ENCODE measurements at places on chromosomes 6 and 20.

DNA sequence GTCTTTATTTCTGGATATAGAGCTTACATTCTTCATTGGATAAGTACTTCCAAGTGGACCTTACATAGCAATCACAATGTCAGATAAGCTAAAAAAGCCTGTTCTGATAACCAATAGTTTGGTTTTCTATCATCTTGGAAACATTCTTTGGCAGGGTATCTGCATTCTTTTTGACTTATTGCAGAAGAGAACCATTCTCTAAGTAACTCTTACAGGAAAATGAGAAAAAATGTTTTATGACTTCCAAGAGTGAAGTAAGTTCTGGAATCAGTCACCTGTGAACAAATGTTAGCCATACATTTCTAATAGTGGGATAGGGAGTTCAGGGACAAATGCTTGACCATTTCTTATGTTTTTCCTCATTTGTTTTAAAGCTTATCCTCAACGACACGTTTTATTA is 564.0 kb downstream of the CD109 start:
- no peak for DNase-seq

GRCh38 chr6:158207422-158207788 is 39.3 kb downstream of the GTF2H5 start:
- DNase-seq, result no peak

GRCh38 chr20:10666221-10667076 is 7.3 kb downstream of the JAG1 start:
- DNase-seq, result no peak

DNA sequence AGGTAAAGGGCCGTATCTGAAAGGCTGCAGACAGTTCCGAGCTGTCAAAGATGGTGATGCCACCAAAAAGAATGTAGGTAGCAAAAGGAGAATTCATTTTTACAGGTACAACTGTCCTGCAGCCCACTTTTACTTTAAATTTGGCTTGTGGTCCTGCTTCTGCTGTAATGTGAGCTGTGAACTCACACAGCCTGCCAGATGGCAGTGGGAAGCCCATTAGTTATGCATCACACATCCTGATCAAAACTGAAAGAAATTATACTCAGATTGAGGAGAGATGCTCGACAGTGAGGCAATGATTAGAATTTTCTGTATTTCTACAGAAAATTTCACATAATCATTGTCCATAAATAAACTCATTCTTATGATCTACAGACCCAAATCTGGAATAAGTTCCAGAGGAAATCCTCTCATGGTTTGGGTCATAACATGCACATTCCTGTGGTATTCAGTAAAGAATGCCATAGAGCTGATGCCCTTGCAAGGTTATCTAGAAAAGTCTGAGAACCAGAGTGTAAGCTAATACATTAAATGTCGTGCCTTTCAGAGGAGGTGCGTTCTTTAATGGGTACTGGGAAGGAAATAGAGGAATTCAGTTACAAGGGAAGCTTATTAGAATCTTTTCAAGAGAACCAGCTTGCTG is 23.9 kb upstream of the E2F3 start:
- no peak for DNase-seq

- no peak for DNase-seq
Observed at GRCh38 chr20:53130795-53131194, 158.6 kb downstream of the TSHZ2 start.

DNA sequence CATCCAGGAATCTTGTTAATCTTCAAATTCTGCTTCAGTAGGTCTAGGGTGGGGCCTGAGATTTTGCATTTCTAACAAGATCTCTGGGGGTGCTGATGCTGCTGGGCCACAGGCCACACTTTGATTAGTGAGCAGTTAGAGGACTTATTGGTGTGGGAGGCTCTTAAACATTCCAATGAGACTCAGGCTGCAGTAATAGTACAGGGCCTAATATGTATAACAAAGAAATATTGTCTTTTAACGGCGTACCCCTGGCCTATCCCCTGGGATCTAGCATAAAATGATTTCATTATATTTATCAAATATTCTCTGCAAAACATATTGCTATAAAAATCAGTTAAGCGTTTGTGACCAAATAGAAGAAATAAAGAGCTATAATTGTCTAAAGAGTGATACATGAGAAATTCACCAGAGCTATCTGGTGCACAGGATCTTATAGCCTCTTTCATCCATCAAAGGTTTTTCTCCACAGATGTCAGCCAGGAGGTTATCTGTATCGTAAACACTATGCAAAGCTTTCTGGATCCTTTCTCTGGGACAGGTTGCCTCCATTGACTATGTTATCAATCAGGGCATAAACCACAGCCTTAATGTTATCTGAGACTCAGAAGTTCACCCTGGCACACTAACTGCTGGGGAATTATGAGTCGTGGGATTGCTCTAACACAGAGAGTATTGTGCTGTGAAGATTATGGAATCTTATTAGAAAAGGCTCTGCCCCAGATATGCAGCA is 488.5 kb upstream of the MAP3K7 start:
- no peak for DNase-seq

DNA sequence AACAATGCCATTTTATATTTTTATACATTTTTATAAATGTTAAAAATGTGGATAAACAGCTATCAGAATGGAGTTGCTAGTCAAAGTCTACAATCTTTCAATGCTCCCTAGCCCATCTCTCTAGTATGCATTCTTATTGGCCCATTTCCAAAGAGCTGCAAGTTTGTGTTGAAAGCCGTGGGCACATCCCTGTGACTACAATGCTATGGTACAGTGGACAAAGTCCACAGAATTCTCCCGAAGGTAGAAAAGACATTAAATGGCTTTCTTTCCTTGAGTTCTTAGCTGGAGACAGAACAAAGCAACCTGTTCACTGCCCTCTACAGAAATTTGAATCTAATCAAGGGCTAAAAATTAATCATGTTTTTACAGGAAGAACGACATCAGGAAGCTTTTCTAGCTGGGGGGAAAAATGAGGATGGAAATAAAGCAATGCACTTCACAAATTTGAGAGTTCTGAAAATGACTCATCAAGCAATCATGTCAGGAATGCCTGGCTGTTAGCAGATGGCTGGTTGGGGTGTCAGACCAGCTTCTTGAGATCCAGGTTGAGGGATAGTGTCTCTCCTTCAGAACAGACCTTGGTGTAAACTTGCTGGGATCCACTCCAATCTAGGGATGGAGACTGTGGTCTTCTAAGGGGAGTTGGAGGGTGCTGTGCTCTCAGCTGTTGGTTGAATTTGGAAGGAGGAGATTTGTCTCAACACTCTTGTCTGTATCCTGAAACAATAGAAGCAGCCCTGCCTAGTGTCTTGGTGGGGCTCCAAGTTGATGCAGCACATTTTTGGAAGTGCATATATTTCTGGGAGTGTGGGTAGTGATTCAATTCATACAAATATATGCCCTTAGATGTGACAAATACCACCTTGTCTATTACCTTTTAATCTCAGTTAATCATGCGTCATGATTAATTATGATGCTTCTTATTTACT is 143.4 kb upstream of the PHACTR1 start:
- no peak for DNase-seq
